ENCODE measurements at places on chromosomes 2 and 18. TPM values are rescaled to one million over a fixed set of nuclear protein-coding genes. Genes with fewer than 3 reads are reported as not detected.

- no peak for DNase-seq
Observed at GRCh38 chr2:21163213-21163612, 39.4 kb downstream of the TDRD15 start.

DNA sequence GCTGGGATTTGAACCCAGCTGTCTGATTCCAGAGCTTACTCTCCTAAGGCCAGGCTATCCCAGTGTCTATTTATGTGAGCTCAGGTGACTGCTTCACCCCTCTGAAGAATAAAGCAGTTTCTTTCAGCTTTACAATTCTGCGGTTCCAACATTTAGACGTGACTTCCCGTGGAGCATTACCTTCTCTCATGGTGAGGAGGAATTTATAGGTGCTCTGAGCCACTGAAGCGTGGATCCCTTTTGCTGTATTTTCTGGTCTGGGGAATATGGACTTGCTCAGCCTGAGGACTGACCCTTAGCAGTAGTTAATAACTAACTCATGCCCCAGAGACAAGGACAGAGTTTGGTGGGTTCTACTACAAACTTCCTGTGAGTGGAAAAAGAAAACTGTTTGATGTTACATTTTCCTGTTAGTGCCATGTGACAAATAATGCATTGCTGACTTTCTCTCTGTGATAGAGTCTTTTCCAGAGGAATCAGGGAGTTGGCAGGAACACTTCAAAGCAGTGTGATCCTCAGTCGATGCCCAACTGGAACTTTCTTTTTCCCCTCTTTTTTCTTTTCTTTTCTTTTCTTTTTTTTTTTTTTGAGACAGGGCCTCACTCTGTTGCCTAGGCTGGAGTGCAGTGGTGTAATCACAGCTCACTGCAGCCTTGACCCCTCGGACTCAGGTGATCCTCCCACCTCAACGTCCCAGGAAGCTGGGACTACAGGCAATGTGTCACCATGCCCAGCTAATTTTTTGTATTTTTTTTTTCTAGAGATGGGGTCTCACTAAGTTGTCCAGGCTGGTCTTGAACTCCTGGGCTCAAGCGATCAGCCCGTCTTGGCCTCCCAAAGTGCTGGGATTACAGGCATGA, 21.9 kb downstream of the CASP10 start:
- DNase-seq, result no peak

GRCh38 chr2:10235909-10236550, 66.7 kb upstream of the HPCAL1 start:
- DNase-seq, result no peak

- no peak for DNase-seq
Observed at GRCh38 chr2:225337183-225337582, 62.3 kb upstream of the NYAP2 start.

GRCh38 chr18:57980573-57981307, 63.3 kb upstream of the NEDD4L start:
- no peak for DNase-seq

DNA sequence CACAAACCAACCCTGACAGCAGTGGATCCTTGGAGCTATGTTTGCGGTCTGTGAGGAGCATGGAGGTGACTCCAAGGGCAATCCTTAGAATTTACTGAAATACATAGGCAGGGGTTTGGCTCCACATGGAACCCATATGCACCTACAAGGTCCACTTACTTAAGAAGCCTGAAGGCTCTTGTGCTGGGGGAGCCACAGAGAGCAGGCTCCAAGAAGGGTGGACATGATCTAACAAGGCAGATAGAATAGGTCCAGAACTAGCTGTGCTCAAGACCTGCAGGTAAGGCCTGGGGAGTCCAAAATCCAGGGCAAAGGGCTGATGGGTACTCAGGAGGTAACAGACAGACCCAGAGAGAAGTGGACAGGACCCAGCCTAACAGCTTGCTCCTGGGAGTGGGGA, 1.2 kb upstream of the CDK5R2 start:
- DNase-seq, result no peak

GRCh38 chr2:7570247-7570646, 653.0 kb downstream of the RNF144A start:
- no peak for DNase-seq

DNA sequence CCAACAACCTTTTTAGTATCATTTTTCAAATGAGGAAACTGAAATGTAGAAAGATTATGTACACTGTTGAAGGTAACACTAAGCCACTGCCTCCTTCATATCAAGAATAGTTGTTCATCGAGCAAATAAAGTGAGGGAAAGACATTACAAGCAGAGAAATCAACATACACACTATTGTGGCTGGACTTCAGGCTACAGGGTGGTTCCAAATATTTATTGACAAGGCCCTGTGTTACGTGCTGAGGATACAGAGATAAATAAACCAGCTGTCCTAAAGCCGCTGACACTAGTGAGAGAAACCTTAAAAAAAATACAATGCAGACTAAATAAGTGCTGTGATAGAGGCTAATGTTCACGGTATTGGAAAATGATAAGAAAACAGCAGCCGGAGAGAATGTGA, 1.9 kb upstream of the LNPK start:
- DNase-seq, result no peak

The CYBRD1 gene
- total RNA-seq, result 57.3 TPM

The RBM44 gene
- total RNA-seq, result 0.72 TPM

The DSG4 gene
- not detected for total RNA-seq

Measured in kidney (tissue), 22 donors.